ENCODE measurements at places on chromosomes 11 and 22.

DNA sequence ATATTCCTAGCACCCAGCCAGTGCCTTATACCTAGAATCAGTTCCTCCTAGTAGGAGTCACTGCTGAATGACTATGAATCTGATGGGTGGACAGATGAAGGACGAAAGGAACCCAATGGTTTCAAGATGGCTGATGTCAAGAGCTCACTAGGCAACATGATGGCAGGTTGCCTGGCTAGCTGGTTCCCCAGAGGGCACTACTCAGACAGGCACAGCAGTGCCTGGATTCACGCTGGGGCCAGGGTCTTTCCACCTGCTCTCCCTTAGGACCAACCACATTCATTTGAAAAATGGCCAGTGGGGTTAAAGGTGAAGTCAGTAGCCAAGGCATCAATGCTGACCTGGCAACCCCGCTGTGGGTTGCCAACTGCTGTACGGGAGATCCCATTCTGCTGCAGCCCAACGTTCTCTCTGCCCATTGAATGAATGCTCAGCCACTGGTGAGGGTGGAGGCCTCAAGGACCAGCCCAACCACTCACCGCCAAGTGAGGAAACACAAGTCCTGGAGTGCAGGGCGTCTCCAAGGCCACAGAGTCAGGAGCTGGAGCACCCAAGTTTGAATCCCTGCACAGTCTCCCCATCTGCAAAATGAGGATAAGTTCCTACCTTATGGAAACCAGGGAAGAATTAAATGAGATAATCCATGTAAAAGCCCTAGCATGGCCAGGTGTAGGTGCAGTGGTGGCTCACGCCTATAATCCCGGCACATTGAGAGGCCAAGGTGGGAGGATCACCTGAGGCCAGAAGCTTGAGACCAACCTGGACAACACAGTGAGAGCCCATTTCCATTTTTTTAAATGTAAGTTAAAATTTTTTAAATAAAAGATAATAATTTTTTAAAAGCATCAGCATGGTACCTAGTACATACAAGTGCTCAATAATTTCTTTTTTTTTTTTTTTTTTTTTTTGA is 12.4 kb downstream of the MYH9 start:
- DNase-seq = no peak

DNA sequence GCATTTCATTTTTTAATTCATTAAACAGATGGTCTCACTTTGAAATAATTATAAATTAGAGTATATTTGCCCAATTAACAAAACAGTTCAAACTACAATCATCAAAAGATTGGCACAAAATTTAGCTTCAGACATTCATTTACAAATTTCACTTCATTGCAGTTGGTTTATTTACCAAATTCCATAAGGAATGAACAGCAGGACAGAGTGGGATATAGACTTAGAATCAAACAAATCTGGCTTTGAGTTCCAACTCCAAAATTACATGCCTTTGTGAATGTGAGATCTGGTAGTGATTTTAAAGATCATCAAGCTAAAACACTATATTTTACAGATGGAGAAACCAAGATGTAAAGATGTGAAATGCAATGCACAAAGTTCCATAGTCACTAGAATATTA is 310.7 kb upstream of the CNTN5 start:
- DNase-seq = no peak

DNA sequence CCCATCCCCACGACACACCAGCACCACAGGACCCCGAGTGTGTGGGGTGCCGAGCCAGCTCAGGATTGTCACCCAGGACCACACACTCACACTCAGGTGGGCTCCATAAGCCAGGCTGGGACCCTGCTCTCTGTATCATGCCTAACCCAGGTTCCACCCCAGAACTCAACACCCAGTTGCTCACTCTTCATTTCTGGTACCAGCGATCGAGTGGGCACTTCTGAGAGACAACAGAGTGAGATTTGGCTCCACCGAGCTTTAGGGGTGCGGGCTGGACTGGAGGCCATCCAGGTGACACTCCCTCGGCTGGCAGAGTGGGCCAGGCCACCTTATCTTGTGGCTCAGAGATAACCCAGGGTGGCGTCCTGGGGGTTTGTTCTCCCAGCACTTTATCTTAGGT is 1323.8 kb downstream of the BRD1 start:
- DNase-seq = no peak

- no peak for DNase-seq
These were observed 12.9 kb downstream of the OR51E2 start for GRCh38 chr11:4684631-4685285.

DNA sequence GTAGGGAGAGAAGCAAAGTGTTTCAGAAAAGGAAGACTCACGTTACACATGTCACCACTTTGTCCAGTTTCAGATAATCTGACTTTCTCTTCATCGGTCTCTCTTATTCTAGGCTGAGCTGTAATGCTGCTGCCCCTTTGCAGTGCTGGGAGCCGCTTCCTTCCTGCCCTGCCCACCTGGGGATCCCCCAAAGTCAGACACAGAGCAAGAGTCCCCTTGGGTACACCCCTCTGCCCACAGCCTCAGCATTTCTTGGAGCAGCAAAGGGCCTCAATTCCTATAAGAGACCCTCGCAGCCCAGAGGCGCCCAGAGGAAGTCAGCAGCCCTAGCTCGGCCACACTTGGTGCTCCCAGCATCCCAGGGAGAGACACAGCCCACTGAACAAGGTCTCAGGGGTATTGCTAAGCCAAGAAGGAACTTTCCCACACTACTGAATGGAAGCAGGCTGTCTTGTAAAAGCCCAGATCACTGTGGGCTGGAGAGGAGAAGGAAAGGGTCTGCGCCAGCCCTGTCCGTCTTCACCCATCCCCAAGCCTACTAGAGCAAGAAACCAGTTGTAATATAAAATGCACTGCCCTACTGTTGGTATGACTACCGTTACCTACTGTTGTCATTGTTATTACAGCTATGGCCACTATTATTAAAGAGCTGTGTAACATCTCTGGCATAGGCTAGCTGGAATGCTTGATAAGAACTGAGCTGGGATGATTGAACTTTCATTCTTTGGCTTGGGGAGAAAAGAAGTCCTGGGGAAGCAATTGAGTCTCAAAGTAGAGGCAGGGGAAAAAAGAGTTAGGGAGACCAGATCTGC is 31.2 kb upstream of the SMIM35 start:
- DNase-seq = peak; percentile 30

GRCh38 chr11:7515447-7515886 is 1.7 kb downstream of the PPFIBP2 start:
- no peak for DNase-seq

DNA sequence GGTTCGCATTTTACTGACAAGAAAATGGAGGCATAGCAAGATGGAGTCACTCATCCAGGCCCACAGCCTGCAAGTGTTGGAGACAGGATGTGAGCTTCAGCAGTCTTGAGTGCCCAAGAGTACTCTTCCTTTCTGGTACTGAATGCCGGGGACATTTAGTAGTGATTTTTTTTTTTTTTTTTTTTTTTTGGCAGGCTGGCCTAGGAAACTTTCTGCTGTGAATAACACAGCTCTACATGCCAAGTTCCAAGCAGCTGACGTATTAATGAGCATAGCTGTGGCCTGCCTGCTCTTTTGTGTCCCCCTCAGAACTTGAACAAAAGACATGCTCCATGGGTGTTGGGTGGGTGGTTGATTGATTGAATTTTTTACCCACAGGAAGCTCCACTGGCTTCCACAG is 195.5 kb upstream of the CADM1 start:
- peak; percentile 45 for DNase-seq

DNA sequence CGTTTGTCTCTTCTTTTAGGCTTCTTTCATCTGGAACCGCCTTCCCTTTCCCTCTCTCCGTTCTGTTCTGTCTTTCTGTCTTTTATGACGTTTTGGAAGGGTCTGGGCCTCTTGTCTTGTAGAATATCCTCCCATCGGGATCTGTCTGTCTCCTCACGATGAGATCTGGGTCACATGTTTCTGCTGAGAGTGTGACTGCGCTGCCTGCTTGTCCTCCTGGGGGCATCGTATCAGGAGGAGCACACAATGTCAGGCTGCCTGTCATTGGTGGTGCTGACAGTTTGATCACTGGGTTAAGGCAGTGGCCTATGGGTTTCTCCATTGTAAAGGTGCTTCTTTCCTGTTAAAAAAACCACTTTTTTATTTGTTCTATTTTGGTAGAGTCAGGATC is 60.4 kb upstream of the PARVG start:
- DNase-seq = no peak

DNA sequence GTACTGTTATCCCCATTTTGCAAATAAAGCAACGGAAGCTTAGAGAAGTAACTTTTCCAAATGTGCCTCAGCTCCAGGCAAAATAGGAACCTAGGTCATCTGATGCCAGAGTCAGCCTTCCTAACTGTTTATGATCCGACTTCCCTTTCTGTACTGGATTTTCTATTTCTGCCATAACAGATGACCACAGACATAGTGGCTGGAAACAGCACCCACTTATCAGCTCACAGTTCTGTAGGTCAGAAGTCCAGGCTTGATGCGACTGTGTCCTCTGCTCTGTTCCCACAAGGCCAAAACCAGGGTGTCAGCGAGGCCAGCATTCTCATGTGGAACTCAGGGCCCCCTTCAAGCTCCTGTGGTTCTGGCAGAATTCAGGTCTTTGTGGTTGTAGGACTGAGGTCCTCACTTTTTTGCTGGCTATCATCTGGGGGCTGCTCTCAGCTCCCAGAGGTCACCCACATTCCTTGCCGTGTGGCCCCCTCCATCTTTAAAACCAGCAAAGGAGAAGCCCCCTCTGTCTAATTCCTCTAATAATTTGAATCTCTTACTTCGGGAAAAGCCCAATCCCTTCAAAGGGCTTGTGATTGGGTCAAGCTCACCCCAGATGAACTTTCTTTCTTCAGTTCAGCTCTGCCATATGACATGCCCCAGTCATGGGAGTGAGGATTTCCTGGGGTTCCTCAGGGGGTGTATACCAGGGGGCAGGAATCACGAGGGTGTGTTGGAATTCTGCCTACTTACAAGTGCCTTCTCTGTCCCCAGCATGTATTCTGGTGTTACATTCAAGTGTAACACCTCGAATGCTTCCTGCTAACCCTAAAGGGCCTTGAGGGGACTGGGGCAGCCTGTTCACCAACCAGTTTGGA is 15.3 kb downstream of the KCNJ5 start:
- DNase-seq = no peak

DNA sequence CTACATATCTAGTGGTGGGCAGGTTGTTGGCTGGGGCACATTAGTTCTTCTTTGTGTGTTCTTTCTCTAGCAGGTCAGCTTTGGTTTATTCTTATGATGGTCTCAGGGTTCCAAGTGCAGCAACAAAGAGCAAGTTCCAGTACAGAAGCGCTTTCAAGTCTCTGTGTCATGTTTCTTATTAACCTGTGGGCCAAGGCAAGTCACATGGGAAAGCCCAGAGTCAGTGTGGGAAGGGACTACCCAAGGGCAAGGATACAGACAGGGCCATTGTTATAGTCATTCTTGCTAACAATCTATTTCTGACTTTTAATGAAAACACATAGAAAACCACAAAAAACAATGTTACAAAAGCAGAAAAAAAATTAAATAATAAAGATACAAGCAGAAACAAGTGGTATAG is 754.6 kb downstream of the TBC1D22A start:
- no peak for DNase-seq

DNA sequence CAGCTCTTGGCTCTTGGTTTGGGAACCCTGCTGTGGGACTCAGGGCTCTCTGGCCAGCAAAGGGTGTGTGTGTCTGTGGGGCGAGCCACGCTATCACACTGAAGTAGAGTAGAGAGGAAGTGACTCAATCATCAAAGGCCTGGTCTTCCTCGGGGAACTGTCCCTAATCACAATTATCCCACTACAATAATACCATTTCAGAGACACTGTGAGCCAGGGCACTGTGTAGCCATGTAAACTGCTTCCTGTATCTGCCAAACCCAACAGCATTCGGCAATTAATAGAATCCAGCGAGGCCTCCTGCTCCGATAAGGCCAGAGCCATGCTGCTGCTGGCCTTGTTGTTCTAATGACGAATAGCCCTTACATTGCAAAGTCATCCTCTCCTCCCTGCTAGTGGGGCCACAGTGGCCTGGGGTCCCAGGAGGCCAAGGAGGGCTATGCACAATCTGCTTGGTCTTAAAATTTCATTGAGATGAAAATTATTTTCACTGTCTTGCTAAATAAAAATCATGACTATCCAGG is 49.8 kb upstream of the LMO2 start:
- DNase-seq = peak; percentile 32

DNA sequence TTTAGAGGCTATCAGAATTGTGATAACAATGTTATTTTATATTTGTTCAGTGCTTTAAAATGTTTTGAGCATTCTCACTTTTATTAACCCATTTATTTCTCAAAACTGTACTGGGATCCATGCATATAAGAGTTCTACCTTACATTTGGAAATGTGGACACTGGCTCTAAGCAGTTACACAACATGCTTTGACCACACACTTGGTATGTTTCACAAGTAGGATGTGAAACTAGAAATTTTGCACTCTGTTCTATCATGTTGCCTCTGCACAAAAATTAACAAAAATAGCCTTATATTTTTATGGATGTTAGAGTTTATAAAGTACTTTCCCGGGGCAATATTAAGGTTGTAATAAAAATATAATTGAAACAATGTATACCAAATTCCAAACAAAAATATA is 126.9 kb upstream of the CHORDC1 start:
- DNase-seq = no peak

GRCh38 chr11:26087120-26087935 is 244.6 kb upstream of the ANO3 start:
- peak; percentile 75 for DNase-seq

DNA sequence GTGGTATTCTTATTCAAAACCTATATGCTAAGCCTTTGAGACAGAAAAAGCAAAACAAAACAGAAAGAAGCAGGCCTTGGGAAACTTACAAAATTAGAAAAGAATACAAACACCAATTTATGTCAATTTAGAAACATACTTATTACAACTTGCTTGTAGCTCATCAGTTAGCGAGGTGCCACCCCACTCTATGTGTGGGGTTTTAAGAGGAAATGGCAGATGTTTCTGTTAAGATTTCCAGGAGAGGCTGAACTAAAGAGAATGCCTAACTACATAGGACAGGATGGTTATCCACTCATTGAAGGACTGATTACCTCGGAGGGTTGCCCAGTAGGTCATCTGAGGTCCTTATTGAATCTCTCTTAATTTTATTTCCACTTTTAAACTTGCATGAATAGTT is 302.0 kb downstream of the ETS1 start:
- DNase-seq = no peak

GRCh38 chr11:43948341-43949225 is 6.1 kb downstream of the C11orf96 start:
- no peak for DNase-seq
